Right forelimb (tissue), 1 donor: ENCODE measurements at places on chromosomes 2 and 18.

DNA sequence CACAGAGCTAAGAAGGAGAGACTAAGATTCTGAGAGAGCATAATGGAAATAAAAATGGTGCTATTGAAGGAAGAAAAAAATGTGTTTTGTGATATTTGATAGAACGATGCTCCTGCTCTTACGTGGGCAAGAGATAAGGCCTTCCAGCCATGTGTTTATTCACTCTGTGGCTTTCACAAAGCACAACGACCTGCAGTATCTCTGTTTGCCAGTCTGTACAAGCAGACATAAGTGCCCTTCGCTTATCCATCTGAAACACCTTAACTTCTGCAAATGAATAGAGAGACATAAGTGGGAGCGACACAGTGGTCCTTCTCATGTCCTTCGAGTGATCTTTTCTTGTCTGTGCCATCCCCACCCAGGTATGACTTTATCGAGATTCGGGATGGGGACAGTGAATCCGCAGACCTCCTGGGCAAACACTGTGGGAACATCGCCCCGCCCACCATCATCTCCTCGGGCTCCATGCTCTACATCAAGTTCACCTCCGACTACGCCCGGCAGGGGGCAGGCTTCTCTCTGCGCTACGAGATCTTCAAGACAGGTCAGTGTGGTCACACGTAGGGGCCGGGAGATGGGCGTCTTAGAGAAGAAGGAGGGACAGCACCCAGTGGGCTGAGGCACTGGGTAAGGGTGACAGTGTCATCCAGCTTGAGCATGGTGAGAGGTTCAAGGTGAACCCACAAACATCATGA is 33.7 kb downstream of the NRP2 start:
- no peak for DNase-seq

- no peak for DNase-seq
Observed at GRCh38 chr2:145287736-145288135, 767.8 kb upstream of the ZEB2 start.

- DNase-seq: no peak
Observed at GRCh38 chr2:75030218-75031009, 72.0 kb downstream of the POLE4 start.

- no peak for DNase-seq
Observed at GRCh38 chr2:100560216-100560830, 2.5 kb upstream of the PDCL3 start.
